HCT116 (cell line): ENCODE measurements at places on chromosomes 4 and X. TPM values are rescaled to one million over a fixed set of nuclear protein-coding genes. Genes with fewer than 3 reads are reported as not detected.

DNA sequence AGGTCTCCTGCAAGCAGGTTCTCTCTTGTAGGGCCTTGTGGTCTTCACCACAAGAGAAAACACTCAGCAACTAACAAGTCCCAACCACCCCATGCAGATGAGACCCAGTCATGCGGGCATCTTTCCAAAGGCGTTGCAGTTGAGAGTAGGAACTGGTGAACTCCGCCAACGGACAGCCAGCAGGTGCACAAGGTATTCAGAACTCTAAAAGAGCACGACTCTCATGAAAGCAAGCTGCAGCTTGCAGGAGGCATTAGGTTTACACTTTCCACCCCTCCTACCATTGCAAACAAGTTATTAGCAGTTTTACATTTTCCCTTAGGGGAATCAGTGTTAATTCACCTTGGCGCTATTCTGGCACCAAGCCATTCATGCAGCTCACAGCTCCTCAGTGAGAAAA lies 173.4 kb upstream of the KIT start:
- no peak for DNase-seq

DNA sequence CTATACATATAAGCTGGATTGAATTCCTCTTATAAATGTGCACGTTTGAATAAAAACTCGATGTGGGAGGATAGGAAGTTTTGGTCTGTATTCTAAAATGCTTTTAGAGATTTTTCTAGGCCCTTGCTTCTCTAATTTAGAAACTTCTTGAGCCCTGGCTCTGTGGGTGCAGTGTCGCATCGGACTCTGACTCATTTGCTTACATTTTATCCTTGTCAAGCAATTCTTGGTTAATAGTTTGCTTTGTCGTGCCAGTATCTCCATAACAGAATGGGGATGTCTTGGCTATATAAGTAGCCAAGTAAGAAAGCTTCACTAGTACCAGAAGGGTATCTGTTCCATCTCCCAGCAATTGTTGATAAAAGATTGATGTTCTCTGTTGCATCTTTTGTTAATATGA lies 10.7 kb downstream of the SGMS2 start:
- DNase-seq: no peak

- DNase-seq: no peak
Observed at GRCh38 chrX:119685225-119686066, 7.5 kb downstream of the SEPTIN6 start.

Gene SYP
- total RNA-seq: 1.2 TPM

Gene FOXP3
- total RNA-seq: 0.15 TPM

Gene PABPC5
- total RNA-seq: not detected
